ENCODE measurements at places on chromosomes 7 and 10. TPM values are rescaled to one million over a fixed set of nuclear protein-coding genes. Genes with fewer than 3 reads are reported as not detected.

Gene IRF5
- total RNA-seq, result not detected

Gene OTUD1
- 10.3 TPM for total RNA-seq

Gene PLCE1
- total RNA-seq, result 0.29 TPM

Gene TFR2
- total RNA-seq, result 0.44 TPM
